Activated naive CD8-positive, alpha-beta T cell treated with anti-CD3 and anti-CD28 coated beads, Interleukin-2, amount 10 ng/mL, durations not matched to agents 7 days and 5 days (primary cell): ENCODE measurements at places on chromosomes 12 and 14.

DNA sequence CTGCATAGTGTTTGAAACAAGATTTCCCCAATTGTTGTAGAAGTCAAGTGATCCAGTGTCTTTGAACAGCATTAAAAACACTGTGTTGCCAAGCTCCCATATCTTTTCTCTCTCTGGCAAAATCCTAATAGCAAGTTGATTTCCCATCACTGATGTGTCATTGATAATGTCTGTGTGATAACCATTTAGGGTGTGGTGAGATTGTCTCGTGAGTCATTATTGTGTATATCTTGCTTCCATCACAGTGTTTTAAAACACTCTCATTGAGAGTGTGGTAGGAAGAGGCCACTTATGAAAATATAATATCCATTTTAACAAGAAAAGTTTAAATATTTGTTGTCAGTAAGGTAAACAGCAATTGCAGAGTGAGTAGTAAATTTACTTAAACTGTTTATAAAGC, 74.7 kb downstream of the PRORP start:
- no peak for DNase-seq

DNA sequence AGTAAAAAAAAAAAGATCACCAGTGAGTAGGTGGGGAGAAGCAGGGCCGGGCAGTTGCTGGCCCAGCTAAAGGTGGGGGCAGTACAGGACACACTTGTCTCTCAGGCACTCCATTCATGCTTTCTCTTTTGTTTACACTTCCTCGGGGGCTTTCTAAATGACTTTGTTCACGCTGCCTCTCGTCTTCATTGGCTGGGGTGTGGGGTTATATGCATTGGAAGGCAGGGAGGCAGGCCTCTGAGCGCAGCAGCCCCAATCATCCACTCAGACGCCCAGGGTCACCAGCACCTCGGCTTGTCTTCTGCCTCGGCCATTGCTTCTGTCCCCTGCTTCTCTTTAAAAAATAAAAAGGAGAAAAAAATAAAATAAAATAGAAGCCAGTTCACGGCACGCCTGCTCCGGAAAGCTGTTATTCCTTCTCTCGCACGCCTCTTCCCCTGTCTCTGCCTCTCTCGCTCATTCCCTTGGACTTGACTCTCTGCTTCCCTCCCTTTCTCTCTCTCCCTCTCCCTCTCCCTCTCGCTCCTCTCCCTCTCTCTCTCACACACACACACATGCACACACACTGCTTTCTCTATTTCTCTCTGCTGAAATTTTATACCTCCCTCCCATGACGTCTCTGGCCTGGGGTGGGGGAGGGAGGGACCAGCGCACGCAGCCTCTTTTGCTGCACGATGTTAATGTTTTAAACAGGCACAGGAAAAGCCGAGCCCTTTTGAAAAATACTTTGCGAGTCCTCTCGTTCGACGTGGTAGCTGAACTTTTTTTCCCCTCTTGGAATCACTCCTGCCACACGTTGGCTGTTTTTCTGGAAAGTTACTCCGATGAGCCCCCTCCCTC, at the start of gene TGFB3:
TSS of gene TGFB3 (minus strand) at position 570 of the 840 bp plus-strand sequence. CDS start 1,102 bp downstream, outside the sequence.
- peak; percentile 53 for DNase-seq

DNA sequence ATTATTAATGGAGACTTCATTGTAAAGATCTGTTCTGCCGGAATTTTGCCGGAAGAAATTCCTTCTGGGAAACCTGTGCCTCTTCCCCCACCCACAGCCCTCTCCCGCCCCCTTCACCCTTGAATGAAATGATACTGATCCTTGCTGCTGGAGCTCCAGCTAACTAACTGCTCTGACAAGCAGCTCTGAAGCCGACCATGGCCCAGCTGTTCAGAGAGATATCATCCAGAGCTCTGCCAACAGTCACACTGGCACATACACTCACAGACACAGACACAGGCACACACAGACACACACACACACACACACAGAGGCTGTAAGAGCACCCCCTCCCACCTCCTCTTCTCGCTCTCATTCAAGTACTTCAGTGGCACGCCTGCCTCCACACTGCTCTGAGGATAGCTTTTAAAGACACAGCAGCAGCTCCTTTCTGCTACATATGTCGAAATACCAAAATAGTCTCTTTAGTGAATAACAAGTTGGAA, 88.6 kb downstream of the R3HDM2 start:
- DNase-seq = no peak

DNA sequence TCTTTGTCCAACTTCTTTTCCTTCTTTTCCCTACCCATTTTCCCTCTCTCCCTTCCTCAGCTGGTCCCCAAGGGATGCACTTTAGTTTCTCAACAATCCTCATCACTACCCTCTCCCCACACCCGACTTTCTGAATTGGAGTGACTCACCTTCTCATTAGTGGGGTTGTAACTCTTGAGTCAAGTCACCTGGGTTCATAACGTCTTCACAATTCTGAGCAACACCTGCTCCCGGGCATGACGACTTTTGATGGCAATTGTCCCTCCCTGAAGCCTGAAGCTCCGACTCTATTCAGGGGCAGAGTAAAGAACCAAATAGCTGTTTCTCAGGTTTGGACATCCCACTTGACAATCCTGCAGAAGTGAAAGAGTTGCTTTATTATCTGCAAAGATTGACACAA, 82.7 kb upstream of the OTX2 start:
- DNase-seq = no peak

- no peak for DNase-seq
These were observed 170.9 kb upstream of the LMNTD1 start for GRCh38 chr12:25723921-25724491.

- DNase-seq = no peak
These were observed 40.5 kb downstream of the CD163L1 start for GRCh38 chr12:7403466-7403865.

DNA sequence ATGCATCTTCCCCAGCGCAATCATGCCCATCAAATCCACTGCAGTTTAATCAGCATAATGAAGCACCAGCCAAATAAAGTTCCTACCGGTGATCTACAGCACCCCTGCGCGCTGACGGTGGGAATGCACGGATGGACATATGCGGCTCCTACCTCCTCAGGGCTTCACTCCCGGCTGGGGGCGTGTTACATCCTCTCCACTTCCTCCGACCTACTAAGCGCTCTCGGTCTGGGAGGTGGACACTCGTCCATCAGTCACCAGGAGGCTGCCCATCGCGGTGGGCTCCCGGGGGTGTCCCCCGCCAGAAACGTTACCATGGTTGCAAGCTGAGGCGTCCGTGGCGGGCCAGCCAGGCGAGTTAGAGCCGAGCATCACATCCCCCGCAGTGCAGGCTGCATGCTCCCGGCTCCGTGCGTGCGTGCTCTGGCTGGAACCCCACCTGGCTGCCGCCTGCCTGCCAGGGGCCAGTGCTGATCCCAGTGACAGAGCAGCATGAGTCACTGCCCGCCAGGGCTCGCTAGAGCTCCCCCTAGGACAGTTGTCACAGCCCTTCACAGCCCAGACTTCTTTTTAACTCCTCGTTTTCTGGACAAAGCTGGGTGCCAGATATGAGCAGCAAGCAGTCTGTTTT, 73.0 kb downstream of the CIT start:
- no peak for DNase-seq

- DNase-seq = no peak
These were observed 643 bp upstream of the TAMALIN start for GRCh38 chr12:52005903-52006703.

DNA sequence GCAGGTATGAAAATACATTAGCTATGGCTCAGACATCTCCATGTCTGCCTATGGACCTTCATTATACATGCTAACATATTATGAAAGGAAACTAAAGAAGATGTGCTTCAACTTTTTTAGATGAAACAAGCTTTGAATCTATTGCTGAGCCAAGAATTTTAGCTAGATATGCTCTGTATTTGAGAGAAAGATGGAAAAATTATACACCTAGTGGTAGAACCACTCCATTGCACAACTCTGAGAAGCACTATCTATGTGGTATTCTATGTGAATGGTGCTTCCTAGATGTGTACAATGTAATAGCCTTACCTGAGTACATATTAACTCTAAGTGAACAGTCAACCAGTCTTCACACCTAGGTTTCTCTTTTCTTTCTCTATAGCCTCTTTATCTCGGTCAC, 17.3 kb downstream of the EPYC start:
- DNase-seq = no peak

GRCh38 chr14:67541448-67542387, 8.6 kb downstream of the PLEKHH1 start:
- peak; percentile 15 for DNase-seq

GRCh38 chr12:51200806-51201205, 17.1 kb downstream of the POU6F1 start:
- no peak for DNase-seq

- DNase-seq = no peak
These were observed 13.2 kb upstream of the TSPAN11 start for GRCh38 chr12:30913323-30913722.

DNA sequence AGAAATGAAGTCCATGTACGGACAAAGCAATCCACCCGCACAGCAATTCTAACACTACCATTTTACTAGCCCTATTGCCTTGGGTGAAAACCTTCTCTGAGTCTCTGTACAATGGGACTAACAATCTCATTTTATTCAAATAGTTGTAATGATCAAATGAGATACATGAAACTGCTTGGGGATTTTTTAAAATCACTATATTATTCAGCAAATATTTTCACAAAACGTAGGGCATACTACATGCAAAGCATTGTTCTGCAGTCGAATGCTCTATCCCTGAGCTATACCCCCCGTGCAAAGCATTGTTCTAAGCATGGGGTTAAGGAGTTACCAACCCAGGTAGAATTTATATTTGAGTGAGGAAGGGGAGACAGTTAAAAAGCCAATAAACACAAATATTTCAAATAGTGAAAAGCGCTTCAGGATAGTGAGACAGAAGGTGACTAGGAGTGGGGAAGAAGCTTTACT, 554 bp upstream of the ATF7 start:
- DNase-seq = no peak

DNA sequence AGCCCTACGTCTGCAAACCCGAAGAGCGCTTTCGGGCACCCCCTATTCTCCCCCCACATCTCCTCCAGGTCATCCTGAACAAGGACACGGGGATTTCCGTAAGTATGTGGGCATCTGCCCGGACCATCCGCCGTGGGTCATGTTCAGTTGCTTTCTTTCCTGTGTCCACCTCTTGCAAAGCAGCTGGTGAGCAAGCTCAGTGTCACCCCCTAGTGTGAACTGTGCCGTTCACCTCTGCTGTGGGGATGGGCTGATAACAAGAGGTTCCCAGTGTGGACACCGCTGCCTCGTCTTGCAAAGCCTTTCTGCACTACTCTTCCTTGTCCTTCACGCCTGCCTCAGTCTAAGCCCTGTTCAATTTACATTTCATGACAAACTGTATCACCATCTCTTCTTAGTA, 8.6 kb downstream of the PRKAB1 start:
- DNase-seq = no peak

GRCh38 chr12:57815177-57816000, 3.1 kb downstream of the AVIL start:
- no peak for DNase-seq

- no peak for DNase-seq
These were observed 99.2 kb downstream of the ADGRD1 start for GRCh38 chr12:131052929-131053328.

DNA sequence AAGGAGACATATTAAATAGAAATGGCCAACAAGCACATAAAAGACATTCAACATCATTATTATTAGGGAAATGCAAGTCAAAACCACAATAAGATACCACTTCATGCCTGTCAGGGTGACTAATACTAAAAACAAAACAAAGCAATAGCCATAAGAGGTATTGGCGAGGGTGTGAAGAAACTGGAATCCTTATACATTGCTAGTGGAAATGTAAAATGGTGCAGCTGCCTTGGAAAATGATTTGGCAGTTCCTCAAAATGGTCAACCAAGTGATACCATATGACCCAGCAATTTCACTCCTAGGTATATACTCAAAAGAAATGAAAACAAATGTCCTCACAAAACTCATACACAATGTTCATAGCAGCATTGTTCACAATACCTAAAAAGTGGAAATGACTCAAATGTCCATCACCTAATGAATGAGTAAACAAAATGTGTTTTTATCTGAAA, 27.0 kb downstream of the GPR135 start:
- DNase-seq = no peak

GRCh38 chr14:105939810-105940508, 413.6 kb downstream of the TMEM121 start:
- DNase-seq = no peak

GRCh38 chr14:70045310-70045709, 143.4 kb downstream of the SLC8A3 start:
- DNase-seq = no peak

GRCh38 chr14:100341301-100342031, 18.3 kb downstream of the SLC25A47 start:
- DNase-seq = peak; percentile 11

GRCh38 chr14:105913221-105913620, 386.8 kb downstream of the TMEM121 start:
- DNase-seq = peak; percentile 4

DNA sequence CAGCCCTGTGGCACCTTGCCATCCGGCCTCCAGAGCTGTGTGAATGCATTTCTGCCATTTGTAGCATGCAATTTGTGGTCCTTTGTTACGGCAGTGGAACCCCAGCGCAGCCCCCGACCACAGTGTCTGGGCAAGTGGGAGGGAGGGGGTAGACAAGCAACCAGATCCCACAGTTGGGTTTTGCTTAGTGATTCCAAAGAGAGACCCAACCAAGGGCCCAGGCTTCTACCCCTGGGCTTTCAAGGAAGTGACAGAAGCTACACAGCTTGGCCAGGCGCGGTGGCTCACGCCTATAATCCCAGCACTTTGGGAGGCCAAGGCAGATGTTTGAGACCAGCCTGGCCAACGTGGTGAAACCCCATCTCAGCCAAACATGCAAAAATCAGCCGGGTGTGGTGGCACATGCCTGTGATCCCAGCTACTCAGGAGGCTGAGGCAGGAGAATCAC, 17.8 kb downstream of the ZBTB42 start:
- peak; percentile 27 for DNase-seq

DNA sequence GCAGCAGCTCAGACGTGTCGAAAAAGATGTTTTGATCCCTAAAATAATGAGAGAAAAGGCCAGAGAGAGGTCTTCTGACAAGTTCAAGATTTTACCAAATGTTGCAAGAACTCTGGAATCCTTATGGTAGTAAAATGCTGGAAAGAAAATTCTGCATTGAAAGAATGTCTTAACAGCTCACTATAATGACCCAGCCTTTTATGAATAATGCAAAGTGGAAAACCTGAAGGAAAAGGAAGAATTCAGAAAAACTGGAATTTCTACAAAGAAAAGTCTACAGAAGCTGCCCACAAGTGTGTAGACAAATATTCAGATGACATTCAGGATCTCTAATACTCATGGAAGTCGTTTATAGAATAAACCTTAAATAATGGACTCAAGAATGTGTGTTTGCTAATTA, 1.8 kb upstream of the CCDC88C start:
- no peak for DNase-seq

- DNase-seq = no peak
These were observed 131.8 kb upstream of the MAP1LC3B2 start for GRCh38 chr12:116427200-116427930.

- DNase-seq = no peak
These were observed 21.7 kb downstream of the SNRNP35 start for GRCh38 chr12:123479442-123480180.

GRCh38 chr12:104137001-104137901, 759 bp downstream of the NFYB start:
- peak; percentile 74 for DNase-seq

GRCh38 chr12:116406529-116406928, 129.0 kb upstream of the MED13L start:
- DNase-seq = no peak
